ENCODE measurements at places on chromosomes 2 and 18.
A peak's percentile ranks its signal among the peaks of the same experiment; 100 is the strongest.

- peak; percentile 72 for DNase-seq
Measured at GRCh38 chr2:127591221-127591923, 54.6 kb upstream of the GPR17 start.

- DNase-seq: no peak
Measured at GRCh38 chr2:62506421-62506750, 391 bp upstream of the TMEM17 start.

GRCh38 chr2:23691565-23691964 is 235.4 kb downstream of the ATAD2B start:
- DNase-seq: no peak

GRCh38 chr2:219636144-219636915 is 8.9 kb downstream of the SLC4A3 start:
- no peak for DNase-seq

- DNase-seq: no peak
Measured at GRCh38 chr2:49753344-49753985, 599.1 kb upstream of the FSHR start.

DNA sequence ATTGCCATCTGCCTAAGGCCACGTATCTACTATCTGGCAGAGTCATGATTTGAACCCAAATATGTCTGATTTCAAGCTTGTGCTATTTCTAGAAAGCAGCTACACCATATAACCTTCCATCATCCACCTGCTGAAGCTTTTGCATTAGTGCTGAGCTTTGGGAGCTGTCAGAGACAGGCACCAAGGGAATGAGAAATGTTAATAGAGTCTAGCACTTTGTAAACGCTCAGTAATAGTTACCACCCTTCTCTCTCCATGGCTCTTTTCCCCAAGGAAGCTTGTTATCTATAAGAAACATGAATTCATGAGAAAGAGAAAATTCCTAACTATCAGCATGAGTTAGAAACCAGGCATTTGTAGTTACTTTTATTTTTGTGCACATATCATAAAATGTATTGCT is 151.5 kb downstream of the CPS1 start:
- DNase-seq: no peak

GRCh38 chr2:200161458-200161857 is 145.0 kb upstream of the SPATS2L start:
- no peak for DNase-seq

- no peak for DNase-seq
Measured at GRCh38 chr2:202387608-202388342, 11.6 kb downstream of the BMPR2 start.

- DNase-seq: no peak
Measured at GRCh38 chr2:241841181-241842066, 17.3 kb downstream of the PDCD1 start.

- DNase-seq: no peak
Measured at GRCh38 chr18:63182310-63182772, 137.2 kb downstream of the BCL2 start.

GRCh38 chr18:2100694-2101213 is 470.6 kb downstream of the METTL4 start:
- no peak for DNase-seq

- no peak for DNase-seq
Measured at GRCh38 chr2:106174056-106174455, 20.0 kb downstream of the UXS1 start.

DNA sequence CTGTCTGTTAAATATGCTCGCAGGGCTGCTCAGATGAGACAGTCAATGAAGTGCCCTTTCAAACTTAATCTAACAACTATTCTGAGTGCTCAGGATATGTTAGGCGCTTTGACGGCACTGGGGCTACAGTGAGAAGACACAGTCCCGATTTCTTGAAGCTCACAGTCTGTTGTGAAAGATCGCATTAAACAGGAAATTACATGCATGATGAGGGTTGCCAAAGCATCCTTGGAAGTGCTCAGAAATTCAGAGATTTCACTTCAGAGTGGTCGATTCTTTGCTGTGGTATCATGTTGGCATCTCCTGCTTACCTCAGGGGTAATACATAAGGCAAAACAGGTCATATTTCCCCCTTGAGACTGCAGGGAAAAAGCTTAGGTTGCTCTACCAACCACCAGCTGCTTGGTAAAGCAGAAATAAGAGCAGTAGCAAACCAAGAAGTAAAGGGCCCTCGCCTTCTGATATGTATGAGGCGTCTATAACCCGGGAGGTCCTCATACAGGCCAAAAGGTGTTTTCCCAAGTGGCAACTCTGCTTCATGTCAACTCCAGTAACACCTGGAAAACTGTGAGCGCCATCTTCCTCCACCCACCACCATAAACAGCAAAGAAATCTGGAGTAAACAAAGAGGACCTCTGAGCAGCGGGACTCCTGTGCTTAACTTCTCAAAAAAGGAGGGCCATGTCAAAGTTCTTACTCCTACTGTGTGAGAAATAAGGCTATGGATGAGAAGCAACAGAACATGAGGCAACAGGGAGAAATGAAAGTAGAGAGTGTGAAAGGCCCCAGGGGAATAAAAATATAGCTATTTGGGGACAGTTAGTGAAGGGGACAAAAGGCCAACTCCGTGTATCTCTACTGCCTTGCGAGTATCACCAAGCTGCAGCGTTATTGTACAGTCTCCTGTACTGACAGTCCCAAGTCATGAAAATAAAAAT is 79.3 kb downstream of the CLHC1 start:
- DNase-seq: no peak

DNA sequence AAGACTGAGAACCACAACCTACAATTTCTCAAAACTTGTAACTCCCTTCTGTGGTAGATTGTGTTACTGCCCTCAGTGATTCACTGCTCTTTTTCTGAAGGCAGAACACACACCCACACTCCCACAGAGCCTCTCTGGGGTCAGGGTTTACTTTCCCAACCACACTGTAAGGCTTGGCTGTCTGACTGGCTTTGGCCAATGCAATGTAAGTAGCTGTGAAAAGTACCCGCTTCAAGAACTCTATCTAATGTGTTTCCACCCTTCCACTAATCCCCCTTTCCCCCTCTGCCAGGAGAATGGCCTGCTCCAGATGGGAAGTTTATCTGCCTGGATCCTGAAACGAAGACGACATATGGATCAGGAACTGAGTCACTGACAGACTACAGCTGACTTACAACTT is 222.7 kb downstream of the CDH2 start:
- no peak for DNase-seq

- no peak for DNase-seq
Measured at GRCh38 chr2:52955079-52955478, 812.5 kb upstream of the CHAC2 start.

DNA sequence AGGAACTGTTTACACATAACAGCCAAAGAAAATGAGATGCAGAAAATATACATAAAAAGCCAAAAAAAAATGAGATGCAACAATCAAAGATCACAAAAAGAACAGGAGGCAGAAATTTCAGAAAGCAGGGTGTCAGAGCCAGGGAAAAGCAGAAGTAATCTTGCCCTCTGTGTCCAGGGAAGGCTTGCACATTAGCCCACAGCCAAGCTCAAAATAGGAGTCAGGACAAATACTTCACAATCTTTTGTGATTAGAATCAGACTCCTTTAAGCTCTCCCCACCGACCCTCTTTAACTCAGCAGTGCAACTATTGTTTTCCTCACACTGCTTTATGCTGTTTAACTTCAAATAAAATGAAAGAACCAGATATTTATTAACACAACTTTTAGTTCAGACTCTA is 34.6 kb downstream of the IAH1 start:
- DNase-seq: no peak

DNA sequence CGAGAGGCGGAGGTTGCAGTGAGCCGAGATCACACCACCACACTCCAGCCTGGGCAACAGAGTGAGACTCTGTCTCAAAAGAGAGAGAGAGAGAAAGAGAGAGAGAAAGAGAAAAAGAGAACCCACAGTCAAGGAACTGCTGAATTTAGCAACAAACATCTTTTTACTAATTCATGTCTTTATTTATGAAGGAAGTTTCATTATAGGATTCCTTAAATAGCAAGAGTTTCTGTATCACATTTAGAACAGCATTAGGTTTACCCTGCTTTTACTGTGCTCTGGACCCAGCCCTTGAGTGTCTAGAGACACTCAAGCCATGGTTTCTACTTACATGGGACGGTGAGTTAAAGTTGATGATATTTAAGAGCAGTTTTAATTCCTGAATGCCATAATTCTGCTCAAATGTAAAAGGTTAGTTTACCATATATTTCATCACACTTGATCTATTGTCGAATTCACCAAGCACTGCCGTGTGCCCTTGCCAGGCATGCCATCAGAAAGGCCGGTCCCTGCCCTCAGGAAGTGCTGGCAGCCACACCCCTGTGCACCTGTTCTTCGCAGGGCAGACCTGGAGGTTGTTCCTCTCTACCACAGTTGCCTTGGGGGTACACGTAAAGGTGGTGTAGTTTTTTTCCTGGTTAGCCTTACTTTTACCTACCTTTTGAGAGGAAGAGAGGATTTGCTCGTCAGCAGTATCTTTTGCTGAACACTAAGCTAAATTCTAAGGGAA is 153.3 kb downstream of the LDLRAD4 start:
- no peak for DNase-seq

- no peak for DNase-seq
Measured at GRCh38 chr2:191597186-191597751, 80.7 kb upstream of the NABP1 start.

DNA sequence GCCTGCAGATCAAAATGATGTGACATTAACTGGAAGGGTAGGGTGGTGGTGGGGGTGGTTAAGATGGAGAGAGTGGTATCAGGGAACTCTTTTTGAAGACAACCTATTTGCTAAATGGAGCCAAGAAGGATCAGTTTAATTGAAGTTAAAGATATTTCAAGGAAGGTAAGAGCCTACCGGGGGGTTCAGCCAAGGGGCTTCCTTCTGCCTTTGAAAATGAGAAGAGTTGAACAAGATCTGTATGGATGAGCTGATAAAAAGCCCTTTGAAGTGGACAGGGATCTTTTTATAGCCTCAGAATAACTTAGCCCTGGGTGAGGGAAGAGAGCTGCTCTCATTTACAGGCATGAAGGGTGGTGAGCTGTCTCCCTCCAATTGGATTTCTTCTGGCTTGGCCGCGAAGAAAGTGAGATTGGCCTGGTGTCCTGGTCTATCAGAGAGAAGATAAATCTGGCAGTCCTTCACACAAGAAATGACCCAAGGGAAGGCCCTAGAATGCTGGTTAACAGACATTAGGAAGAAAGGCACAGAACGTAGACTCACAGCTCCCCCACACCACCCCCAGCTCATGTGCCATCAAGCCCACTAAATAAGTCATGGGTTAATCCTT is 439.8 kb downstream of the TNS1 start:
- DNase-seq: no peak

DNA sequence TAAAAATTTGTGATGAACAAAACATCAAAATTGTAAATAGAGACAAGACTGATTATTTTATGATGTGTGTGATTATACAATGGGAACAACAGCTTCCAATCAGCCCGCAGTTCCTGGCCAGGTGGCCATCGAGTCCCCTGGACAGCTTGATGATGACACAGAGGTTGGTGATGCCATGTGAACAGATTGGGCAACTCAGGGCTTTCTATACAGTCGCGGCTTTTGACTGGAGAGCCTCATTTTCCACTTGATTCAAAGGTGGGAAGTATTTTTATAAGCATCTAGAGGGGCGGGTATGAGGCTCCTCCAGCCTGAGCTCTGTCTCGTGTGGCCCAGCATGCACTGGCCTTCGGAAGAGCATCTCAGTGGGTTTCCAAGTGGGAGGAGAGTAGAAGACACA is 14.9 kb upstream of the HPCAL1 start:
- no peak for DNase-seq

DNA sequence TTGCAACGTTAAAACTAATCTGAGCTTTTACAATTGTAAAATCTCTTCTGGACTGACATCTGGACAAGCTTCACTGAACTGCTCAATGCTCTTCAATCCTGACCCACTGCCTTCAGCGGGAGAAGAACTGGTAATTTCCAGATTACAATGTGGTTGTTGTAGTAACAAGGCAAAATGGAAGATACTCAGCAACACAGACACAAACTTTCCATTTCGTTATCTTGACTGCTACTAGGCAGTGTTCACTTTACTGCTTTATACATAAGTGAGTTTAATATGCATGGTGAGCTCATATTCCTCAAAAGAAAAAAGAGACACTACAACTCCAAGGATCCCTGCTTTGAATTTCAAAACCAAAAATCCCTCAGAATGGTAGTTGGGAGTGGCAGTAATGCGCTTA is 51.9 kb downstream of the GRB14 start:
- DNase-seq: no peak

GRCh38 chr2:165827016-165827920 is 33.2 kb upstream of the GALNT3 start:
- DNase-seq: no peak

- no peak for DNase-seq
Measured at GRCh38 chr2:238847841-238848690, at the start of gene TWIST2. Gene TWIST2, plus strand, starts transcription at chr2:238848085. Its CDS starts 131 bp downstream, at chr2:238848216.

GRCh38 chr18:3451183-3451988 is 1.4 kb downstream of the TGIF1 start:
- peak; percentile 85 for DNase-seq

GRCh38 chr2:12452185-12452584 is 264.6 kb upstream of the TRIB2 start:
- no peak for DNase-seq

DNA sequence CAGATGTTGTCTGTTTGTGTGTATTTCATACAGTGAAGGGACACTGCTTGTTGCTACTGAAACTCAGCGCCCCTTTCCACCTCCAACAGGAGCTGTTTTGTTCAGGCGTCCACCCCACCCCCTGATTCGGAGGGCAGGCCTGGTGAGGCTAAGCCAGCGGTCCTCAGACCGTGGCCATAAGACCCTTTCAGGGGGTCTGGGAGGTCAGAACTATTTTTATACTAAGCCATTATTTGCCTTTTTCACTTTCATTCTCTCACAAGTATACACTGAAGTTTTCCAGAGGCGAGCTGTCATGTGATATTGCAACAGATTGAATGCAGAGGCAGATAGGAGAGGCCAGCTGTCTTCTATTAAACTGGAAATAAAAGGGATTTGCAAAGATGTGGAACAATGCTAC is 39.7 kb upstream of the IGFBP5 start:
- no peak for DNase-seq

GRCh38 chr2:49032126-49032525 is 122.2 kb downstream of the FSHR start:
- no peak for DNase-seq

GRCh38 chr2:215080545-215080944 is 57.9 kb downstream of the ABCA12 start:
- DNase-seq: no peak

- DNase-seq: no peak
Measured at GRCh38 chr2:3022841-3023372, 354.7 kb downstream of the EIPR1 start.

All from stimulated activated CD4-positive, alpha-beta T cell treated with anti-CD3 and anti-CD28 coated beads, Interleukin-4, amount 100 ng/mL, for 1 hour (primary cell).